ENCODE measurements at places on chromosomes 1 and 21. TPM values are rescaled to one million over a fixed set of nuclear protein-coding genes. Genes with fewer than 3 reads are reported as not detected.

DNA sequence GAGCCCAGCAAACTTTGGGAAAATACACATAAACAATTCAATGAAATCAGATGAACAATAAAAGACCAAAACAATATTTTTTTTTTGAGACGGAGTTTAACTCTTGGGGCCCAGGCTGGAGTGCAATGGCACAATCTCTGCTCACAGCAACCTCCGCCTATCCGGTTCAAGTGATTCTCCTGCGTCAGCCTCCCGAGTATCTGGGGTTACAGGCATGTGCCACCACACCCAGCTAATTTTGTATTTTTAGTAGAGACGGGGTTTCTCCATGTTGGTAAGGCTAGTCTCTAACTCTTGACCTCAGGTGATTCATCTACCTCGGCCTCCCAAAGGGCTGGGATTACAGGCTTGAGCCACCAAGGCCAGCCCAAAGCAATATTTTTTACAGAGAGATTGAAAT, 1588.5 kb downstream of the BRINP3 start:
- no peak for DNase-seq

DNA sequence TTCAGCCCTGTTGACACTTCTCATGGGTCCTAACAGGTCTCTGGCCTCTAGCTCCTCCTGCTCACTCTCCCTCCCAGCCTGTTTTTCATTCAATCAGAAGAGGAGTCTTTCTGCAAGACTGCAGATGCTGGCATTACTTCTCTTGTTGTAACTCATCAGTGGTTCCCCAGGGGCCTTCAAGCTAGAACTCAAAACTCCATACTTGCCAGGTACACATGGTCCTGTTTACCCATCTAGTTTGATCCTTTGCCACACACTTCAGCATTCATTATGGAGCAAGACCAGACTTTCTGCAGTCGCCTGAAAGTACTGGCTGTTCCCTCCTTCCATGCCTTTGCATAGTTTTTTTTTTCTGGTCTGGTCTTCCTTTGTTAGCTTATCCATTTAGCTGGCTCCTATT, 47.9 kb downstream of the SERBP1 start:
- no peak for DNase-seq

DNA sequence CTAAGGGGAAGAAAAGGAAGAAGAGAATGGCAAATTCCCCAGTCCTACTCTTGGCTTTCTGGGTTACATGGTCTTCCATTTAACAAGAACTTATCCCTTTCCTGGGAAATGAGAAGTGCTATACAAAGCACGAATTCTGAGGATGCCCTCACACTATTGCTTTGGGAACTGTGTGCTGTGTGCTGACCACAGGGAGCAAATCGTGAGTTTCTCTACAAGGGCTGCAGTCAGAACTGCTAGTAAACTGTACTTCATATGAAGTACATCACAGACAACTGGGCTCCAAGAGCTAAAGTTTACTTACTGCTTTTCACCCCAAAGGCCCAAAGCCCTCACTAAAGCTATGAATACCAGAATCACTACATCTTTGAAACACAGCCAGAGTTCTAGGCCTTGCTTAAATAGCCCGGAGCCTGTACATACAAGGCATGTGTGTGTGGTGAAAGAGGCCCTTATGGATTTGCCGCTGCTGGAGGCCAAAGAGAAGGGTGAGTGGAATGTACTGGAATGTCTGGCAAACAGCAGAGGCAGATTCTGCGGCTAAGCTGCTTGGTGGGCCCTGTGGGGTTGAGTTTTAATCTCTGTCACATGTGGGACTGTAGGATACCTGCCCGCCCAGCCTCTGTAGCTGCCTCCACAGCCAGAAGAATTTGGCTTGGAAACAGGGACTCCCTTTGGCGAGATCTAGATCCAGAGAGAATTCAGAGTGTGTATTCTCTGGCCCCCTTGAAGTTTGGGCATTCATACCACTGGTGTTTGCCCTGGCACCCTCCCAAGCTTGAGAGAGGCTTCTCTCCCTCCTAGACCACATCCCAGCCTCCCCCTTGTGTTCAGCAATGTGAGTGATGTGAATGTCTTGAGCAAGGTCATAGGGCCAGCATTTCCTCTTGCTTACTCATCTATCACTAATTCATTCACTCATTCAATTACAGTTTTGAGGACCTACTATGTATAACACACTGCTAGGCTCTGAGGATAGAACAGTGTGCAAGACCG, 21.9 kb upstream of the TRIM67 start:
- no peak for DNase-seq

DNA sequence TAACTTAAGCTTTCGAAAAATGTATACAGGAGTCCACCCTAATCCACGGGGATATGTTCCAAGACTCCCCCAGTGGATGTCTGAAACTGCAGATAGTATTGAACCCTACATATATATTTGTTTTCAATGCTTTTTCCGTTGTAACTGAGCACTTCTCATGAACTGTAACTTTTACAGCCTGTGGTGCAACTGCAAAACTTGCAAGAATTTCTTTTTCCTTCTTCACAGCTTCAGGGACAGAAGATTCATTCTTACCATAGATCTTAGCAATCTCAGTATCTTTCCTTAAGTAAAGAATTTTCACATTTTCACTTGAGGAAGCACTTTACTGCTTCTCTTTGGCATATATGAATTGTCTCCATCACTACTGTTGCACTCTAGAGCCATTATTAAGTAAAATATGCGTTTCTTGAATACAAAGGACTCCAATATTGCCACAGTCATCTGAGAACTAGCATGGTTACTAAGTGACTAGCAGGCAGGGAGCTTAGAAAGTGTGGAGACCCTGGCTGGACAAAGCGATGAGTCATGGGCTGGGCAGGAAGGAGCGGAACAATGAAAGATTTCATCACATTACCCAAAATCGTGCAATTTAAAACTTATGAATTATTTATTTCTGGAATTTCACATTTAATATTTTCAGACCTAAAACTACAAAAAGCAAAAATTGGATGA, 14.1 kb downstream of the DPYD start:
- DNase-seq: no peak

- DNase-seq: no peak
Observed at GRCh38 chr1:172457479-172458130, 13.7 kb upstream of the PIGC start.

- no peak for DNase-seq
Observed at GRCh38 chr21:33412832-33413519, 9.8 kb downstream of the IFNGR2 start.

- no peak for DNase-seq
Observed at GRCh38 chr1:244444854-244445253, 6.9 kb downstream of the ADSS2 start.

GRCh38 chr1:44621841-44622286, 52.4 kb downstream of the TMEM53 start:
- DNase-seq: no peak

The BATF3 gene
- polyA plus RNA-seq: 1.3 TPM

DNA sequence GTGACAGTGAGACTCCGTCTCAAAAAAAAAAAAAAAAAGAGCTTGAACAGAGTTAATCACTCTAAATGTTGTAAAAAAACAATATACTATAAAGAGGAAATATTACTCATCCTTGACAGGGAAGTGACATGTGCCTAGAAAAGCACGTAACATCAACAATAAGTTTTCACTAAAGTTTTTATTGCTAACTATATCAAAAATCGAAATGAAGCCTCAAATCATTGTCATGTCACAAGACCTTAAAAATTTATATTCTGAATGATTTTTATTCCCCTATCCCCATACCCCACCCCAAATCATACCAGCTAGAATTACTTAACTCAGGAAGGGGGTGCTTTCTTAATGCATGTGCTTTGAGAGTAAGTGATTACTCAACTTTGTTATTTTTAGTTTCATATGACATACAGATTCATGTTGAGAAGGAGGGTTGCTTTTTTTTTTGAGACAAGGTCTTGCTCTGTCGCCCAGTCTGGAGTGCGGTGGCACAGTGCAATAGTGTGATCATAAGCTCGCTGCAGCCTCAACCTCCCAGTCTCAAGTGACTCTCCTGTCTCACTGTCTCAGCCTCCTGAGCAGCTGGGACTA, 53.6 kb upstream of the MUTYH start:
- DNase-seq: no peak

The RNU1-2 gene
- polyA plus RNA-seq: not detected

- DNase-seq: no peak
Observed at GRCh38 chr1:22886211-22886610, 86.5 kb downstream of the LACTBL1 start.

The TEDDM1 gene
- 0.11 TPM for polyA plus RNA-seq

GRCh38 chr1:28323720-28324119, 5.1 kb upstream of the MED18 start:
- DNase-seq: no peak

GRCh38 chr1:28380394-28380793, 10.9 kb downstream of the PHACTR4 start:
- no peak for DNase-seq

The NHLH1 gene
- 0.59 TPM for polyA plus RNA-seq

Measured in forelimb muscle (tissue), 1 donor.